ENCODE measurements at places on chromosomes 3 and 15.
A peak's percentile ranks its signal among the peaks of the same experiment; 100 is the strongest.

DNA sequence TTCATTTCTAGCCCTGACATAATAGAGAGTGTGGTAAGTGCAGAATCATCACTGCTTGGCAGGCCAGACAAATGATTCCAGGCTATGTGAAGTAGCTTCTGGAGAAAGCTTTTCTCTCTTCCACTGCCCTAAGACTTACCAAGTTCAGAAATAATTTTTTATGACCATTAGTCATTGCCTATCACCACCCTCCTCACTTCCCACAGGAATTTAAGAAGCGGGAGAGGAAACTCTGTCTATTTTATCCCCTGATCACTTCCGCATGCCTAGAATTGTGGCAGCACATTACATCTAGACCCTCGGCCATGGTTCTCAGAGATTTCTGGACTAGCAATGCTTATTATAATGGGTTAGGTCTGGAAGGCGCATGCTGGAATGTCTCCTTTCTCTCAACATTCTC, 397.8 kb upstream of the NR2F2 start:
- DNase-seq, result peak; percentile 54

DNA sequence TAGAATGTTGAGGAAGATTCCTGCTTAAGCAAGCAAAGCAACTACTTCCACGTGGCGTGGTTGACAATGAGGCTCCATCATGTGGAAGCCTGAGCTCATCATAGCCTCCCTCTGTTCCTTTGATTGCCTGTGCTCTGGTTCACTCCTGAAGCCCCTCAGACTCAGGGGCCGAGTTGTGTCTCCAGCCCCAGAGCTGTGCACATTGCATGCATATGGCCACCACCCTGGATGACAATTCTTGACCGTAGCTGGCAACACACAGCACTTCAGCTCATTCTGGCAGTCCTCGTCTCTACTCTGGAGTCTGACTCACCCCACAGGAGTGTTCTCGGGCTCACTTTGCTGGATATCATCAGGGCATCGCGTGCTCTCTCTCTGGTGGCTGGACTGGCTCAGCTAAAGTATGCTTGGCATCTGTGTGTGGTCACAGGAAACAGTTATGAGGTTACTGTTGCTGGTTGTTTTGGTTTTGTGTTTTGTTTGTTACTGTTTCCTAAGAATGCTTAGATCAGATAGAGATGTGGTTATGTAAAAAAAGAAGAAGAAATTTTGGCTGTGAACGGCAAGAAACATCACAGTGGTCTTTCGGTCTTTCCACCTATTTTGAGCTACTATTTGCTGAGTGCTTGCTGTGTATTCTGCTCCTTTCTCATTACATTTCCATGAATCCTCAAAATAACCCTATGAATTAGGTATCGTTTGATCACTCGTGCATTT, 41.6 kb upstream of the MRPS22 start:
- peak; percentile 96 for DNase-seq

DNA sequence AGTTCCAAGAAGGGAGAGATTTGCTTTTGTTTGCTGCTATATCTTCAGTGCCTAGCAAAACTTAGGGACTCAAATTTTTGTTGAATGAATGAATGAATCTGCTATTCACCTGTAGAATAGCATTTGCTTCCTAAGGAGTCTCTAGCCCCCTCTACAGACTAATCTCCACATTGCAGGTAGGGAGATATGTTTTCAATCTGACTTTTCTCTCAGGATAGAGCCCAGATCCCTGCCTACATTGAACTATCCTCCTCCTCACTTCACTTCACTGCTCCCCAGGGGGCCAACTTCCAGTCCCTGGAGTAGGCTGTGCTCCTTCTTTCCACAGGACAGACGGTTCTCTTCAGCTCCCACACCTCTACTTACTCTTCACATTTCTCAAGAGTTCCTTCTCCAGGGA, 81.9 kb upstream of the PTX3 start:
- DNase-seq, result no peak

DNA sequence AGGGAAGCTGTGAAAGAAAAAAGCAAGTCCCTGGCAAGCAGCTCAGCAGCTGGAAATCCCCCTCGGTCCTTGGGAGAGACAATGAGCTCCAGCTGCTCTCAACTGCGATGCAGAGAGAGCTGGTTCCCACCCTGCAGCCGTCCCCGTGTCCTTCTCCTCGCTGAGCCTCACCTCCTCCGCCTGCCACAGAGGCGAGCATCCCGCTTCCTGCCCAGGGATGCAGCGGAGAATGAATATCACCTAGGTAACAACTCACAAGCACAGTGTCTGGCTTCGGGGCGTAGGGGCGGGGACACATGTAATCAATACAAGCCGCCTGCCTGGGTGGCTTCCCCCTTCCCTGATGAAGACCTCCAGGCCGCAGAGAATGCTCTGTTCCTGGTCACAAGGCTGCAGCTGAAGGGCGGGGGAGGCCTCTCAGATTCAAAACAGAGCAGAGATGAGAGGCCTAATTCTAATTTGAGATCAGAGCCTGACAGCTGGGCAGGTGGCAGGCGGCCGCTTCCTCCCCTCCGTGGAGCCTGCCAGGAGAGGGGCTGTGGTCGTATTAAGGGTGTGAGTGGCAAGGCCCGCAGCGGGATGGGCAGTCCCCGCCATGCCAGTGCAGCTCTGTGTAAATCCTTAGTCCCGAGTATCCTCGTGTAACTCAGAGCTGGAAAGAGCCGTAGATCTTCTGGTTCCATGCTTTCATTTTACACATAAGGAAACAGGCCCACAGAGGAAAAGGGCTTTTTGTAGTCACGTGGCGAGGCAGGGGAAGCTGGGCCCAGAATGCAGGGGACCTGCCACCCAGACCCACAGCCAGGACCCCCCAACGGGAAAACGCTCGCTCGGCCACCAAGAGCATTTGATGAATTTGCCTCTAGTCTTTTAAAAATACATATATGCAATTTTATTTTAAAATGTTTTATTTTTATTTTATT, 24.3 kb downstream of the ZDHHC19 start:
- DNase-seq, result no peak

GRCh38 chr3:50817756-50818529, 143.2 kb downstream of the DOCK3 start:
- no peak for DNase-seq

DNA sequence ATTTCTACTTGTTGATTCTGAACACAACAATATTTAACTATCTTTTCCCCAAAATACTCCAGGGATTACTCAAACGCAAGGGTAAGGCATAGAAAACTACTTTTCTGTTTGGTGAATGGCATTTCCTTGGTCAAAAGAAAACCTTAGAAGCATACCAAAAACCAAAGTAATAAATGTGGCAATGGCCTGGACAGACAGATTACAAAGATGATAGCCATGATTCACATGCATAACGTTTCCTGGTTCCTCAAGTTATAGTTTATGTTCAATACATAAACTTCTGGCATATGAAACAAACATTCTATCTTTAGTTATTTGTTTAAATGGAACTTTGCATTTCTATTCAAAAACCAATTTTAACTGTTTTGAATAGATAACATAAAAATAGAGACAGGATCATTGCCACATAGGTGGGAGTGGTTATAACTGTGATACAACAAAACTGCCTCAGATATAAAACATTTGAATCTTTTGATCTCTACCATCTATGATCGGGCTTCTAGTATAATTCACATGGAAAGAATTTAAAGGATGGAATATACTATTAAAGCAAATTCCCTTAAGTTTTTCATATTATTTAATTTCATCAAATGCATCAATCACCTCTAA, 32.1 kb downstream of the FOXP1 start:
- DNase-seq, result peak; percentile 55

- peak; percentile 53 for DNase-seq
Measured at GRCh38 chr15:36415643-36416042, 163.8 kb upstream of the CDIN1 start.

DNA sequence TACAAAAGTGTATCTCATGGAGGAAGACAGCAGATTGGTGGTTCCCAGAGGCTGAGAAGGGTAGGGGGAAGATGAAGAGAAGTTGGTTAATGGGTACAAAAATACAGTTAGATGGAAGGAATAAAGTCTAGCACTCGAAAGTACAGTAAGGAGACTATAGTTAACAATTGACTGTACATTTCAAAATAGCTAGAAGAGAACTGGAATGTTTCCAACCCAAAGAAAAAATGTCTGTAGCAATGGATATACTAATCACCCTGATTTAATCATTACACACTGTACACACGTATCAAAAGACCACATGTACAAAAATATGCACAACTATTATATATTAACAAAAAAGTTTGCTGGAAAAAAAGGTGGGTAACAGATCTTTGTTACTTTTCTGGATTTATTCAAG, 57.3 kb downstream of the THRB start:
- DNase-seq, result no peak

GRCh38 chr3:174125267-174125824, 727.8 kb downstream of the NLGN1 start:
- DNase-seq, result peak; percentile 12

DNA sequence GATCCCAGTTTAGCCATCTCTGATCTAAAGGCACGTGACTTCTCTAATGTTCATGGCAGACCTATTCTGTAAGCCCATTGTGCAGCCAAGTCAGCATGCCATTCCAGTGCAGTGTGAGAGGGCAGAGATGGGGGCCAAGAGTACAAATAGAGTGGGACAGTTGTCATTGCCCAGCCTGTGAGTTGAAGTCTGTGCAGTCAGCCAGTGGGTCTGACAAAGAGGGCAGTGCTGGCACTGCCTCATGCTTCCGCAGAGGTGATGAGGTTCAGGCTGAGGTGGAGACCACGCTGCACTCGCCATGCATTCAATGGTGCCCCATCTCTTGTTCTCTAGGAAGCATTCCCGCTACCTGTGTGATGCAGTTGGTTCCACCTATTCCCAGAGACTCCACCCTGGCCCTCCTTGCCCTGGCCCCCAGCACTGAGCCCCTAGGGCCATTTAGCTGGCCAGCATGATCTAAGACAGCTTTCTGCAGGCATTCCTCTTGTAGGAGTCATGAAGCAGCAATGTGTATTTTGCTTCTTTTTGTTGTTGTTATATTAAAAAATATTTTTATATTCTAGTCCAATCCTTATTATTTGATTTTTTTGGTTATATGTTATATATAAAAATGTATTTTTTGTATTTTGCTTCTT, 3.7 kb downstream of the MRAS start:
- no peak for DNase-seq

GRCh38 chr15:62672268-62672667, 370.3 kb upstream of the TPM1 start:
- DNase-seq, result no peak

- DNase-seq, result no peak
Measured at GRCh38 chr15:25066708-25067107, 111.9 kb downstream of the SNRPN start.

GRCh38 chr15:96353416-96353929, 23.0 kb downstream of the NR2F2 start:
- DNase-seq, result no peak

- peak; percentile 31 for DNase-seq
Measured at GRCh38 chr3:135918600-135918999, 46.9 kb upstream of the PPP2R3A start.

- DNase-seq, result peak; percentile 46
Measured at GRCh38 chr15:60972301-60972700, 256.8 kb downstream of the RORA start.

- DNase-seq, result no peak
Measured at GRCh38 chr3:179000659-179001058, 71.0 kb downstream of the ZMAT3 start.

GRCh38 chr3:64561868-64562267, 125.9 kb downstream of the ADAMTS9 start:
- no peak for DNase-seq

GRCh38 chr3:124397088-124397487, 333.2 kb upstream of the UMPS start:
- DNase-seq, result peak; percentile 72

DNA sequence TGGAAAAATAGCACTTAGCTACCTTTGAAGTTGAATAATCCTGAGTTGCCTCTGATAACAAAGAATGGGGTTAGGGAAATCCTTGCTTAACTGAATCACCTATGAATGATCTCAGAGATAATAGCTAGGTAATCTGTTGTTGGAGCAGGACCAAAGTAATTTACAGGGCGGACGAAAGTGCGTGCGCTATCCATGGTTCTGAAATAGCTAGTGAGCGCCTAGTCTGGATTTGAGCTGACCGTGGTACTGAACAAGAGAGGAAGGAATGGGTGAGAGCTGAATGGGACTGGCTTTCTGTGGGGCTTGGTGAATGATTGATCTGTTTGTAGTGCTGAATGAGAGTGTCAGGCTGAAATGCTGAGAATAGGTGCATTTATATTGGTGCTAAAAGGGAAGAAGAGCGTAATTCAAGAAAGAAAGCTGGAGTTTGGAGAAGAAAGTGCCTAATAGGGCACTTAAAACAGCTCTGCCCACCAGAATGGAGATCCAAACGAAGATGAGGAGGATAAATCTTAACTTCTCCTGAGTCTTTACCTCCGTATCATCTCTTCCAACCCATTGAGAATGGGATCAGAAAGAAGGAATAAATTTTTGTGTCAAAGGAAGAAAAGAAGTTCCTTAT, 10.1 kb downstream of the SCN10A start:
- peak; percentile 67 for DNase-seq

GRCh38 chr3:128254066-128254590, 100.8 kb downstream of the EEFSEC start:
- no peak for DNase-seq

DNA sequence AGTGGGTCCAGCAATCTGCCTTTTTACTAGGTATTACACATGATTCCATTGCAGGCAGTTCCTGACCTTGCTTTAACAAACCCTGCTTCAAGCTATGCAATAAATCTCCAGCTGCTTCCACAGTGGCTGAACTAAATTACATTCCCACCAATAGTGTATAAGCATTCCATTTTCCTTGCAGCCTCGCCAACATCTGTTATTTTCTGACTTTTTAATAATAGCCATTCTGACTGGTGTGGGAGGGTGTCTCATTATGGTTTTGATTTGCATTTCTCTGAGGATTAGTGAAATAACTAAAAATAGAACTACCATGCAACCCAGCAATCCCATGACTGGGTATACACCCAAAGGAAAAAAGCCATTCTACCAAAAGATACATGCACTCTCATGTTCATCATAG, 36.4 kb upstream of the DNAJC13 start:
- no peak for DNase-seq

DNA sequence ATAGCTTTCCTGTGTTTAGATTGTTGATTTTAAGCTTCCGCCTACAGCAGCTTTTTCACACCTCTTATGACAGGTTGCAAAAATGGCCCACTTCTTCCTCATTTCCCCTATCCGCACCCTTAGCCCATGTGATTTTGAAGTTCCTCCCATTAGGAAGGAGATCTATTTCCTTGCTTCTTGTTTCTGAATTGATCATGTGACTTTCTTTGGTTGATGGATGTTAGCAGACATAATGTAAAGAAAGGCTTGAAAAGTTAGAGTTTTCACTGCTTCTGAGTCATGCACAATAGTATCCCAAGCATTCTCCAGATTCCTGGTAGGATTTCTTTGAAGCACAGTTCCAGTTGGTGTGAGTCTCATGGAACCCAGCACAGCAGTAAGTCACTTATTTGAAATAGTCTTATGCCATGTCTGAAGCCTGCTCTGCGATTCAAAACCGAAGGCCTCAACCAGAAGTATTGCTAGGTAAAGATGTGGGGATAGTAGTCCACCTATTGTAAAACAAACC, 76.6 kb downstream of the EDEM1 start:
- no peak for DNase-seq

- DNase-seq, result no peak
Measured at GRCh38 chr15:25664761-25665160, 198.4 kb downstream of the ATP10A start.
